Adrenal gland (tissue), 19 donors: ENCODE measurements at places on chromosomes 16 and 17. TPM values are rescaled to one million over a fixed set of nuclear protein-coding genes. Genes with fewer than 3 reads are reported as not detected.

Gene ITGA2B
- polyA plus RNA-seq: 0.07 TPM

Gene WFIKKN2
- polyA plus RNA-seq: 1.4 TPM

Gene IGF2BP1
- 0.02 TPM for polyA plus RNA-seq

Gene AANAT
- polyA plus RNA-seq: 0.30 TPM

Gene PRR29
- 0.05 TPM for polyA plus RNA-seq
